ENCODE measurements at places on chromosomes 7 and 10.

GRCh38 chr10:44517635-44518034, 132.7 kb upstream of the CXCL12 start:
- no peak for DNase-seq

DNA sequence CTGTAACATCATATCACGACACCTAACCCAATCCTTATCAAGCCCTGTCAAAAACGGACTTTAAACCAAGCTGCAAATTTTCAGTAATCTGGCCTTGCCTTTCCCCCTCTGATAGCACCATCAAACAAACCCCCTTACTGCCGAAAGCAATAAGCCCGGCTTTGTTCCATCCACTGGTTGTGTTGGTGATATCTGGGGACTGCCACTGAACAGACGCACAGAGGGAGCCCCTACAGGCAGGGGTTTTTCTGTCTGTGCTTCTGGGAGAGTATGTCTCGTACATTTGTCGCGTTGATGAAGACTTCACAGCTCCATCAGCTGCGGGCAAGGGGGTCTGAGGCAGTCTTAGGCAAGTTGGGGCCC, 550 bp upstream of the PLAU start:
- DNase-seq: no peak

DNA sequence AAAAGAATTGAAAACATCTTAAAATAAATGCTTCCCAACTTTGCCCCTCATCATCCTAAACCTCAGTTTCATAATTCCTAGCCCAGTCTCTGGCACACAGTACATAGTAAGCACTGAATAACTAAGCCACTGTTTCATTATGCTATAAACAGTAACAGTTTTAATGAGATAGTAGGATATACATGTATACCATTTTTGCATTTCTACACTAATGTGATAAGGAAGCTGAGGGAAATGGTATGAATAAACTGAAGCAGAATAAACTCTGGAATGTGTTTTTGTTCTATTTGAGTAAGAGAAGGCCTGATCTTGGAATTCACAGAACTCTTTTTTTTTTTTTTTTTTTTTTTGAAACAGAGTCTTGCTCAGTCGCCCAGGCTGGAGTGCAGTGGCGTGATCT, 8.8 kb downstream of the NAPEPLD start:
- no peak for DNase-seq

DNA sequence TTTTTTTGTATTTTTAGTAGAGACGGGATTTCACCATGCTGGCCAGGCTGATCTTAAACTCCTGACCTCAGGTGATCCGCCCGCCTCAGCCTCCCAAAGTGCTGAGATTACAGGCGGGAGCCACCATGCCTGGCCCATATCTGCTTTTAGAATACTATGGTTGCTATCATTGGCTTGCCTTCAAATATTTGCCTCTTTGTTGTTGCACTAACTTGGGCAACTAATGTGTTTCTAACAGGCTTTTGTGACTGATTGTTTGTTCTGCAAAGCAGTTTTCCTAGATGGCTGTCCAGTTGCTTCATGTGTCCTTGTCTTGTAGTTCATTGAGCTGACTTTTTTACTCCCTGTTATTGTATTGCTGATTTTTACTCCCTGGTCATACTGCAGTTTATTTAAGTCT, 9.7 kb downstream of the VDAC2 start:
- DNase-seq: no peak

DNA sequence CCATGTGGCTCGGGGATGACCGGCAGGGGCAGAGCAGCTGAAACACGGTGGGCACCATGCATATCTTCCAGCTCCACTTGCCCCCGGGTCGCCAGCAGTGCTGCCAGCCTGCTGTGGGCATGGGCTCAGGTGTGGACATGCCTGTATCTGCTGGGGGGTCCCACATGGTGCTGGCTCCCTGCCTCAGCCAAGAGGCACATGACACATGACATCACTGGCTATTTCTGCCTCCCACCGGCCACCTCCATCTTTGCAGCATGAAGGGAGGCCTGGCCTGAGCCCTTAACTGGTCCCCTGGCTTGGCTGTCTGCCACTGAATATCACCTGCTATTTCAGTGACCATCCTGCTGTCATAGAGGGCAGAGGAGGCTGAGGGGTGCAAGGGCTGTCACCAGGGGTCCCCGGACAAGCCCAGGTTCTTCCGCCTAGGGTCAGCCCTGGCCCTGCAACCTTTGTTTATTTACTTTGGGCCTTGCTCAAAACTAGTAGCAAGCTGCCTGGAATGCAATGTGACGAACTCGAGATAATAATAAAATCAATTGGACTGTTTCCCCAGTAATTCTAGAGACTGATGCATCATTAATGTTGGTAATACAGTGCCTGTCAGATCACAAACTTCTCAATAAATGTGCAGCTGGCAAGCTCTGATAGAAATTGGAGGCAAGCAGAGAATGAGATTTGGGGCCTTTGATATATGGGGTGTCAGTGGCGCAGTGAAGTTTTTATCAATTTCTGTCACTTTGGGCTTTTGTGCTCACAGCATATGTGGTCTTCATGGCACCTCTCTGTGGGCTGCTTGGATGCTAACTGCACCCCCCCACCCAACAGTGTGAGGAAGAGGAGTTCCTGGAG, 28.5 kb downstream of the ZMIZ1 start:
- no peak for DNase-seq

DNA sequence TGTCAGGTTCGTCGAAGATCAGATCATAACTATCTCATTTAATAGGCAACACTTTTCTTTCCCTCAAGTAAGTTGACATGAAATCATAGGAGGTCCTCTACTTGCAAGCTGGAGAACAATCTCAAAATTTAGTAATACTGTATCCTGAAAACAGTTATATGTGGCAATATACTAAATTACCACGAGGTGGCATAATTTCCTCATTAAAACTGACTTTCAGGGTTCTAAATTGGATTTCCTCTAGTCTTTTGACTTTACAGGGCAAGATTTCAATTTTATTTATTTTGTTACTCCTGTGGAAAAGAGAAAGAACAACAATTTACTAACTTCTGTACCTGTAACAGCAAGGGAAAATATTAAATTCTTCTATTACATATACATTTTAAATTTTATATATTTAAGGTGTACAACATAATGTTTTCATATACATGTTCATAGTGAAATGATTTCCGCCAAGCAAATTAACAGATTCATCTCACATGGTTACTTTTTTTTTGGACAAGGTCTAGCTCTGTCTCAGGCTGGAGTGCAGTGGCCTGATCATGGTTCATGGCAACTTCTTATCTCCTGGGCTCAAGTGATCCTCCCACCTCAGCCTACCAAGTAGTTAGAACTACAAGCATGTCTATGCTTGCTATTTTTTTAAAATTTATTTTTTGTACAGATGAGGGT, 53.4 kb upstream of the CYP2C18 start:
- no peak for DNase-seq

DNA sequence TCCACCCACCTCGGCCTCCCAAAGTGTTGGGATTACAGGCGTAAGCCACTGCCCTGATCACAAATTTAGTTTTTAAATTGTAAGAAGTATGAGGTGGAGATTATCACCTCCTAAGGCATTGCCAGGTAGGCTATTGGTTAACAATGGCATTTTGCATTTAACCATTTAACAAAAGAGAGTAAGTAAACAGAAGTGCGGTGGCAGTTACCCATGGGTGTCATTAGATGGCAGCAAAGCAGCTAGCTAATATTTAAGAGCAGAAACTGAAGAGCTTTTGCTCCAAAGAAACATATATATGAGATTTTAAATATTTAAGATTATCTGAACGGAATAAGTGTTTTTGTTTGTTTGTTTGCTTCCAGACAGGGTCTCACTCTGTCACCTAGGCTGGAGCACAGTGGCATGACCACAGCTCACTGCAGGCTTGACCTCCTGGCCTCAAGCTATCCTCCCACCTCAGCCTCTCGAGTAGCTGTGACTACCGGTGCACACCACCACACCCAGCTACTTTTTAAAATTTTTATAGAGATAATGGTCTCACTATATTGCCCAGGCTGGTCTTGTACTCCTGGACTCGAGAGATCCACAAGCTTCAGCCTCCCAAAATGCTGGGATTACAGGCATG, 325.5 kb upstream of the C7orf33 start:
- DNase-seq: no peak

DNA sequence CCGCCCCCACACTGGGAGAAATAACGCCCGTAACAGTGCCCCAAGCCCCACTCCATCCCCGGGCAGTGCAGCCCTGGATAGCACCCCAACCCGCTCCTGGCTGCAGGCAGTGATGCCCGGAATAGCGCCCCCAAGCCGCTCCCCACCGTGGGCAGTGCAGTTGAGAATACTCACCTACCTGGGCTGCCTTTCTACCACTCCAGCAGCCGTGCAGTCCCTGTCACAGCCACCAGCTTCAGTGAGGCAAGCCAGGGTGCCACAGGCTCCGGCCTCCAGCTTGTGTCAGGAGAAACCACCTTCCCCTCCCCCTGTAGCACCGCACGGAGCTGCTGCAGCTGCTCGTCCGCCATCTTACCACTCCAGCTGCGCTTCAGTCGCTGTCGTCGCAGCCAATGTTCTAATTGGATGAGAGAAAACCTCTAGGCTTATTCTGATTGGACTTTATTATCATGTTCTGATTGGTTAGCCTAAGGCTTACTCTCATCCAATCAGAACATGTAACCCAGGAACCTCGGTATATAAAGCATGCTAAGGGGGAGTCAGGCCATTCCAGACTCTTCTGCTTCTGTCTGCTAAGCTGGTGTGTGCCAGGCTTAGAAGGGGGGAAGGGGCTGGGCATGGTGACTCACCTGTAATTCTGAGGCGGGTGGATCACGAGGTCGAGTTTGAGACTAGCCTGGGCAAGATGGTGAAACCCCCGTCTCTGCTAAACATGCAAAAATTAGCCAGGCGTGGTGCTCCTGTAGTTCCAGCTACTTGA, 53.2 kb upstream of the ZNF33B start:
- no peak for DNase-seq

DNA sequence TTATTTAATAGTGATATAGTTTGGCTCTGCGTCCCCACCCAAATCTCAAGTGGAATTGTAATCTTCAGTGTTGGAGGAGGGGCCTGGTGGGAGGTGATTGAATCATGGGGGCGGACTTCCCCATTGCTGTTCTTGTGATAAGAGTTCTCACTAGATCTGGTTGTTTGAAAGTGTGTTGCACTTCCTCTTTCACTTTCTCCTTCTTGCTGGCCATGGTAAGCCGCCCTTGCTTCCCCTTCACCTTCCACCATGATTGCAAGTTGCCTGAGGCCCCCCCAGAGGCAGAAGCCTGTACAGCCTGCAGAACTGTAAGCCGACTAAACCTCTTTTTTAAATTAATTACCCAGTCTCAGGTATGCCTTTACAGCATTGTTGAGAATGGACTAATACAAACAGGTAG, 101.4 kb downstream of the MTPAP start:
- no peak for DNase-seq

- DNase-seq: no peak
Observed at GRCh38 chr10:131469551-131469950, 158.0 kb upstream of the TCERG1L start.

GRCh38 chr7:98125759-98126158, 19.1 kb downstream of the LMTK2 start:
- DNase-seq: no peak

- no peak for DNase-seq
Observed at GRCh38 chr7:13035233-13035632, 347.8 kb downstream of the ARL4A start.

DNA sequence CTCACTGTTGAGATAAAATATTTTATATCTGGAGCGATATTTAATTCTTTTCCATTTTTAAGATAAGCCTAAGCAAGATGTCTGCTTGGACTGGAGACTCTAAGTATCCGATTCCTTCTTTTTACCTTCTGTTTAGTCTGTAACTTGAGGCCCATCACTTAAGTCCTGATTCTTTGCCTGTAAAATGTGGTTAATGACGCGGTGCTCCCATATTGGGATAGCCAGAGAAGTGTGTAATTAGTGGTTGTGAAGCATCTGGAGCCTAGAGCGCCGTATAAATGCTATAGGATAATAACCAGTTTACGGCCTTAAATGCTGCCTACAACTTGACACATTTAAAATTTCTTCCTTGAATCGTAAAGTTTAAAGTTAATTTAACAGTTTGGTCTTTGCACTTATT, 132.9 kb downstream of the CHN2 start:
- DNase-seq: no peak

GRCh38 chr10:34821587-34822585, 6.8 kb upstream of the PARD3 start:
- no peak for DNase-seq

DNA sequence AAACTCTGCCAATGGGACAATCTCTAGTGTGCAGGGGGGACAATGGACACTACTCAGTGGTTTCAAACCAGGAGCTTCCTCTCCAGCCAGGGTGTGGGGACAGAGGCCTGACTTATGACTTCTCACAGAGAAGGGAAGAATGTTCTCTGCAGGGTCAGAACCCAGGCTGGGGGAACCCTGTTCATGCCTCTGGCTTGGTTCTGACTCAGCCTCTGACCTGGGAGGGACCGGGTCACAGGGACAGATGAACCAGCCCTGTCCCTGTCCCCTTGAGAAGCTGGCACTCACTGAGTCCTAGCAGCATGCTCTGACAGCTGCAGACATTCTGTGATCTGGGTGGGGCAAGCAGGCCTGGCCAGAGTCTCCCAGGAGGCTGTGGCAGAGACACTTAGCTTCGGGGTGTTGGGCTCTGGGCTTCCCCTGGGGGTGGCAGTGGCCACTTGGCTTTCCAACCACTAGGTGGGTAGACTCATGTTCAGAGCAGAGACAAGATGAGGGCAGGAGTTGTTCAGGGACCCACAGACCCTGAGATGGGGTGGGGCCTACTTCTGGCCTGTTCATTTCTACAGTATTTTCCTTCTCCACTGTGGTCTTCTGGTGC, 13.6 kb downstream of the TSPAN15 start:
- DNase-seq: no peak

- DNase-seq: no peak
Observed at GRCh38 chr7:37209195-37209594, 239.5 kb downstream of the ELMO1 start.

DNA sequence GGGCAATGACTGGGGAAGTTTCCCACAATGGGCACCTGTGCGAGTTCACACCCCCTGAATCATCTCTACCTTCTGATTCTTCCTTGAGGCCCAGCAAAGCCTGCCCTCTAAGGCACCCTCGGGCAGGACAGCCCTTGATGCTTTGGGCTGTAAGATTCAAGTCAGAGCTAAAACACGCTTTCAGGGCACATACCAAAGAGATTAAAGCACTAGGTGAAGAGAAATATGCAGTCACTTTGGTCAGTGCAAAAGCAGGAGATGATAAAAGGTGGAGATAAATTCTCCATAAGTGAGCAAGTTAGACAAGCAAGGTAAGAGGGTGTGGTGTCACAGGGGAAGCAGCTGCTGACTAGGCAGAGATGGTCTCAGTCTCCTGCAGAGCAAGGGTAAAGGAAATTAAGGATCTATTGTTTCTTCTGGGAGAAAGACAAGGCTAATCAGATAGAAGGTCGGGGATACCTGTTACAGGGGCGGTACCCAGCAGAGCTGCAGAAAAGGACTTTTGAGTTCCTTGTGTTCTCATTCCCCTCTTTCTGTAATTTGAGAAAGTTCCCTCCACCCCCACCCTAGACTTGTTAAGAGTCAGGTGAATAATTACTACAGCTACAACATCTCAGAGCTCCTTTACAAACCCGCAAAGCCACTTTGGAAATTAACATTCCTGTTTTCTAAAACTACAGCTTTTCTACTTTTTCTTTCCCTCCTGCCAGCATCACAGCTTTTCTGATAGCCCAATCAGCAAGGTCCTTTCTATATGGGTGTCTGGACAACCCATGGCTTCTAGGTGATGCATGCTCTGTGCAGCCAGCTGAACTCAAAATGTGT, 26.4 kb downstream of the PDLIM1 start:
- DNase-seq: no peak

- DNase-seq: no peak
Observed at GRCh38 chr10:122446668-122447423, 7.6 kb upstream of the ARMS2 start.
